H1 (cell line): ENCODE measurements at places on chromosomes 12 and 14.

DNA sequence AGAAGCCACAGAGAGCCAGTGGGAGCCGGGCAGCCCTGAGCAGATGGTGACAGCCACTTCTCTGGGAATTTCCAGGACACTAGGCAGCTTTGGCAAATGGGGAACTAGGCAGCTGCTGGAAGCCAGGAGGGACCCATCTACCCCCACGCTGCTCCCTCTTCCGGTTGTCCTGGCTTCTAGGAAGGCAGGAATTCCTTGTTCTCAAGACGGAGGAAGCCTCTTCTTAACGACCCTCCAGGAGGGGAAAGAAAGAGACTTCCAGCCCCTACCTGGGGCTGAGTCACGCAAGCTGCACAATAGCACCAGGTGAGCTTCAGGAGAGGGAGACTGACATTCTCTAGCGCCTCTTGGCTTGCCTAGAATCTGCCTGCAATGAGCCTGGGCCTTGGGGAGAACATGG, 141.5 kb downstream of the ANO2 start:
- DNase-seq: no peak

GRCh38 chr14:85948153-85948552, 418.2 kb downstream of the FLRT2 start:
- no peak for DNase-seq

GRCh38 chr14:67446371-67447032, 34.5 kb upstream of the PLEK2 start:
- no peak for DNase-seq

GRCh38 chr14:86115972-86116371, 586.0 kb downstream of the FLRT2 start:
- no peak for DNase-seq

GRCh38 chr14:26385310-26385709, 212.5 kb downstream of the NOVA1 start:
- no peak for DNase-seq

GRCh38 chr14:105070760-105071137, 5.5 kb upstream of the GPR132 start:
- no peak for DNase-seq

GRCh38 chr14:93318927-93319326, 13.9 kb downstream of the BTBD7 start:
- no peak for DNase-seq
